ENCODE measurements at places on chromosomes 3 and 15. TPM values are rescaled to one million over a fixed set of nuclear protein-coding genes. Genes with fewer than 3 reads are reported as not detected.

RAB6B gene
- total RNA-seq = 0.38 TPM

GRCh38 chr3:42270561-42270960 lies 4.6 kb upstream of the CCK start:
- no peaks in the 10 kb centered on the region for H3K4me1 ChIP-seq
- H3K4me3 ChIP-seq = no peak overlapping the region
- H3K27me3 ChIP-seq = peaks cover 40% of the 10 kb centered on the region

GRCh38 chr3:25885544-25885943 lies 95.7 kb downstream of the OXSM start:
- no peaks in the 10 kb centered on the region for H3K36me3 ChIP-seq
- no peak overlapping the region for H3K4me3 ChIP-seq
- no peaks in the 10 kb centered on the region for H3K27me3 ChIP-seq

GRCh38 chr3:153852355-153852754 lies 268.8 kb upstream of the ARHGEF26 start:
- no peaks in the 10 kb centered on the region for H3K36me3 ChIP-seq
- no peak overlapping the region for H3K27ac ChIP-seq
- H3K4me3 ChIP-seq = no peak overlapping the region
- no peaks in the 10 kb centered on the region for H3K27me3 ChIP-seq
- DNase-seq = no peak

- H3K36me3 ChIP-seq = no peaks in the 10 kb centered on the region
- H3K27ac ChIP-seq = no peak overlapping the region
- no peaks in the 10 kb centered on the region for H3K27me3 ChIP-seq
- DNase-seq = no peak
These were observed 221.3 kb upstream of the LYSMD4 start for GRCh38 chr15:99954361-99955180.

DNA sequence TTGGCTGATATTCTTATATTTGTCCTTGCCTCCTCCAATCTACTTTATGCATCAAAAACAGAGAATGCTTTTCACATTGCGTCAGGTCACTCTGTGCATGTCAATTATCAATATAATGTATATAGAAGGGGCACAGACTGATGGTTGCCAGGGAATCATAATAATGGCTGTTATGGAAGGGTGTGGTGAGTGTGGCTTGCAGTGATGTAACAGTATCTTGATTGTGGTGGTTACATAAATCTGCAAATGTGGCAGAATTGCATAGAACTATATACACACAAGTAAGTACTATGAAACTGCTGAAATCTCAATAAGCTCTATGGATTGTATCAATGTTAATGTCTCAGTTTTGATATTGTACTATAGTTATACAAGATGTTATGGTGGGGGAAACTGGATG lies 228.6 kb downstream of the TJP1 start:
- peaks cover 12% of the 10 kb centered on the region for H3K27me3 ChIP-seq
- no peak overlapping the region for H3K4me3 ChIP-seq
- H3K4me1 ChIP-seq = no peaks in the 10 kb centered on the region
- H3K27ac ChIP-seq = no peak overlapping the region

GRCh38 chr15:99729920-99730319 lies 3.3 kb downstream of the LYSMD4 start:
- no peaks in the 10 kb centered on the region for H3K27me3 ChIP-seq
- no peaks in the 10 kb centered on the region for H3K36me3 ChIP-seq
- no peak overlapping the region for H3K4me3 ChIP-seq

C3orf22 gene
- total RNA-seq = not detected

DNA sequence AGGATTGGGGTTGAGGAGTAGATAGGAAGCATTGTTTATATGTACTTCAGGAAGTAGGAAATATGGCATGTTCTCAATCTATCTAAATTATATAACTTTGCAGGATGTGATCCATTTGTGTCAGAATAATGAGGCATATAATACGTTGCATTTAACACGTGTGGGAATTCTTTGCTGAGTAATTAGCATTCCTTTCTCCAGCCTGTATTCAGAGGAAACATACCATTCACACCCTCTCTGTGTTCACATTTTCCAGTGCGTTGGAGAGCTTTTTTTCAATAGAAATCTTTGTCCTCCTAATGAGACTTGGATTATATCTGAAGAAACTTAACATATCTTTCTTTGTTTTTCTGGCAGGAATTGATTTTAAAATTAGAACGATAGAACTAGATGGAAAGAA lies 33.0 kb upstream of the APH1B start:
- H3K27ac ChIP-seq = peak overlapping the region; percentile 73
- no peaks in the 10 kb centered on the region for H3K36me3 ChIP-seq
- no peaks in the 10 kb centered on the region for H3K27me3 ChIP-seq
- peak; percentile 69 for DNase-seq
- peaks cover 66% of the 10 kb centered on the region for H3K4me1 ChIP-seq

PBRM1 gene
- total RNA-seq = 42.6 TPM

GRCh38 chr3:150556792-150557191 lies 10.2 kb downstream of the EIF2A start:
- H3K4me1 ChIP-seq = no peaks in the 10 kb centered on the region
- peaks cover 41% of the 10 kb centered on the region for H3K36me3 ChIP-seq
- no peaks in the 10 kb centered on the region for H3K27me3 ChIP-seq
- H3K27ac ChIP-seq = no peak overlapping the region
- no peak overlapping the region for H3K4me3 ChIP-seq

Data from GM23248 (cell line).